SHP77 treated with DMSO at 0.1 percent for 48 hours (cell line): ENCODE measurements at places on chromosomes 11 and 22.

DNA sequence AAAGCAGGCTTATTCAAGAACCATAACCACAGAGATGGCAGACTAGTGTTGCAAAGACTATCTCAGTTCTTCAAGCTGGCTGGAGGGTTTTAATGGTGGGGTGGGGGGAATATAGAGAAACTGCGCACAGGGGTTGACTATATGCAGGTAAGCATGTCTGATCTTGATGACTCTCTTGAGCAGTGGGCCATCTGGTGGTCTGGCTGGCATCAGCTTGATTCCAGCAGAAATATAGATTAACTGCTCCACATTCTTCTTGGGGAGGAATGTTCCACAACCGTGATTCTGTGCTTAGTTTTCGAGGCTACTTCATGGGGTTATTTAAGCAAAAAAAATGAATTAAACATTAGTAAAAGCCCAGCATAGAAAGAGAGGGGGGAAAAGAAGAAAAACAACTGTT is 158.8 kb upstream of the PGR start:
- no peak for DNase-seq

GRCh38 chr22:39247361-39247760 is 2.6 kb upstream of the PDGFB start:
- no peak for DNase-seq

GRCh38 chr11:44226945-44227344 is 83.0 kb downstream of the ALX4 start:
- DNase-seq, result no peak

- no peak for DNase-seq
Measured at GRCh38 chr22:23762842-23763578, at the start of gene C22orf15. C22orf15 (plus strand) TSS chr22:23762990; CDS start chr22:23763307, 317 bp downstream.
